Daoy (cell line): ENCODE measurements at places on chromosomes 7 and 10.

DNA sequence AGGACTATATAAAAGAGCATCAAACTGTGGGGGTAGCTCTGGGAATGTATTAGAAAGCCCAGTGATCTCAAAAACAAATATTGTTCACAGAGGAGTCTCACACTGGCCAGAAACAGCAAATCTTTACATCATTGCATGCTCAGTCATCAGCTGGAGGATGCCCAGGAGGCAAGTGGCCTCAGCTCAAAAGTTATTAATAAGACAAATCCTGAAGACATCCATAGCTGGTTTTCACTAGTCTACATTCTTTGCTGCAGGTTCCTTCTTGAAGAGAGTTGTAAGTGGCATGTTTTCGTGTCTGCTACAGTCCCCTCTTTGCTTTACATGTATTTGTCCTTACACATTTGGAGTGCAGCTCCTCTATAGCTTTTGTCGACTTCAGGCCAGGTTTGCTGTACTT, 8.6 kb upstream of the CCDC7 start:
- no peak for DNase-seq

DNA sequence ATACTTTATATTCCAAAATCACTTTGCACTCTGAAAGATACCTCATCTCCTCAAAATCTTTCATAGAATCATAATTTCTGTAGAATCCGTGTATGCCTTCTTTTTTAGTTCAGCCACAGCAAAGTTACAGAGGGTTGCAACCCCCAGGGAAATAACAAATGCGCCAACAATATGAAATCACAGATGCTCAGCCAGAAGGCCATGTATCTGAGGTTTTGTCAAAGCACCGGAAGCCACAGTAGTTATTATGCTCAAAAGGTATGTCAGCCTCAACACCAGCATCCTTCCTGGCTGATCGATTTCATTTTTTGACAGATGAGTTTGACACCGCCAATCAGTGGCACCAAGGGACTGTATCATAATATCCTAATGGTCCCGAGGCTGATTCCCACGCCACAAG, 204.1 kb downstream of the KCNMA1 start:
- DNase-seq, result no peak

DNA sequence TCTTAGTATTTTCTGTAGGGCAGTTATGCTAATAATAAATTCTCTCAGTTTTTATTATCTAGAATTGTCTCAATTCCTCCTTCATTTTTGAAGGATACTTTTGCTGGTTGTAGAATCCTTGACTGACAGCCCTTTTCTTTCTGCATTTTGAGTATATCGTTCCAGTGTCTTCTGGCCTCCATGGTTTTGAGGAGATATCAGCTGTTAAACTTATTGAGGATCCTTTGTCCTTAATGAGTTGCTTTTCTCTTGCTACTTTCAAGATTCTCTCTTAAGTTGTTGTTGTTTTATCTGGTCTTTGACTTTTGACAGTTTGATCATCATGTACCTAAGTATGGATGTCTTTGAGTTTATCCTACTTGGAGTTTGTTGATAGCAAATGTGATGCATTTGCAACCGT, 8.9 kb upstream of the GJC3 start:
- DNase-seq, result no peak

DNA sequence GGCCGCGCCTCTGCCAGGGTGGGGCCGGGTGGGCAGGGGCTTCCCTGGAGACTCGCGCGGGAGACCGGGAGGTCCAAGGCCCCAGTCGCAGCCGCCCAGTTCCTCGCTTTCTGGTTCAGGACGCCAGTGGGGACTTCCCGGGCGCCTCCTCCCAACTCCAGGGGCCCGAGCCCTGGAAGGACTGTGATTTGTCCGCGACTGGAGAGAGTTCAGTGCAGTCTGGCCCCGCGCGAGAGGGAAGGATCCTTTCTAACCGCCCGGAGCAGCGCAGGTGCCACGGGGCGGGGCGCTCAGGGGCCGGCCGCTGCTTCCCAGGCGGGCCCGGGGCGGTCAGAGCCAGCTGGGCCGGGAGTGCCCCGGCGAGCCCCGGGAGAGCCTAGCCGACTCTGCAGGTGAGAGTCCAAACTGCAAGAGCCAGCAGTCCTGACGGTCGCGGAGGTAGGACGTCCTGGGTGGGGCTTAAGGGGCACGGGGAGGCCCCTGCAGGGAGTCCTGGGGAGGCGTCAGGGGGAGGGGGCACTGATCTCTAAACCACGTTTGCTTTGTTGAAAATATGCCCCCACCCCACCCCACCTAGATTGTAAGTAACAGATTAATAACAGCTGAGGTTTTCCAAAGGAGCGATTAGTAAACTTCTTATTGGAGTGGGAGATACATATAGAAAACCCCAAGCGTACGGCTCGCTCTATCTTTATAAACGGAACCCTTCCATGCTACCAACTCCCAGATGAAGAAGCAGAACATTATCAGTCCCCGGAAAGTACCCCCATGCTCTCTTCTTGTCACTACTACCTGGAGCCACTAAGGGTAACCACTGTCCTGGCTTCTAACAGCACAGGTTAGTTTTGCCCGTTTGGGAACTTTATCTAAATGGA, 8.2 kb downstream of the NKX2-3 start:
- no peak for DNase-seq

DNA sequence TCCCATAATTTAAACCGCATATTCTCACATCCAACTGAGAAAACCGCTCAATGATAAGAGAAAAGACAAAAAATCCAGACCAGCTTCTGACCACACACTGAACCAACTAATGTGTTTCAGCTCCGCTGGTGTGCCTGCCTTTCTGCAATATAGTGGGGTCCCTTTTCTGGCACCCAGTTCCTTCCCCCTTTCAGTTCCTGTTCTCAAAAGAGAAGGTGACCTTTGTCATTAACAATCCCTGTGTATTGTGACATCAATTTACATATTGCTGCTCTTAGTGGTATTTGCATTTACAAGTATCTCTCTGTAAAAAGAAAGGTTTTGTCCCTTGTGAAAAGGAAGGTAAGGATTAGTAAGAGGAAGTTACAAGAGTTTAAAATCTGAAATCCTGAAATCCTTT, 1.4 kb downstream of the PPP1R17 start:
- DNase-seq, result no peak

DNA sequence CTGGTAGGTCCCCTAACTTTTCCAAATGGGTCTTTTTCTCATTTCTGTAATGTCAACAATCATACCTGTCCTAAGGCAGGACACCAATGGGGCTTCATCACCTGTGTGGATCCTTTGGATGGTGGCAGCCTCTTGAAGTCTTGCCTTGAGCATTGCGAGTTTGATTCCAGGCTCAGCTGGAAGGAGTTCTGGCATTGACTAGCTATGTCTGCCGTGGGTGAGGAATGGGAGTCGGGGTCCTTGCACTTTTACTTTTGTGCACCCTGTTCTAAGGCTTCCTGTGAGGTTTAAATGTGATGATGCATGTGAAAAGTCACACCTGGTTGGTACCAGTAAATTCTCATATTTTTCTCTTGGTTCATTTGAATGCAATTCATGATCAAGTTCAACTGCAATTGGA, 55.9 kb upstream of the CTBP2 start:
- DNase-seq, result no peak

DNA sequence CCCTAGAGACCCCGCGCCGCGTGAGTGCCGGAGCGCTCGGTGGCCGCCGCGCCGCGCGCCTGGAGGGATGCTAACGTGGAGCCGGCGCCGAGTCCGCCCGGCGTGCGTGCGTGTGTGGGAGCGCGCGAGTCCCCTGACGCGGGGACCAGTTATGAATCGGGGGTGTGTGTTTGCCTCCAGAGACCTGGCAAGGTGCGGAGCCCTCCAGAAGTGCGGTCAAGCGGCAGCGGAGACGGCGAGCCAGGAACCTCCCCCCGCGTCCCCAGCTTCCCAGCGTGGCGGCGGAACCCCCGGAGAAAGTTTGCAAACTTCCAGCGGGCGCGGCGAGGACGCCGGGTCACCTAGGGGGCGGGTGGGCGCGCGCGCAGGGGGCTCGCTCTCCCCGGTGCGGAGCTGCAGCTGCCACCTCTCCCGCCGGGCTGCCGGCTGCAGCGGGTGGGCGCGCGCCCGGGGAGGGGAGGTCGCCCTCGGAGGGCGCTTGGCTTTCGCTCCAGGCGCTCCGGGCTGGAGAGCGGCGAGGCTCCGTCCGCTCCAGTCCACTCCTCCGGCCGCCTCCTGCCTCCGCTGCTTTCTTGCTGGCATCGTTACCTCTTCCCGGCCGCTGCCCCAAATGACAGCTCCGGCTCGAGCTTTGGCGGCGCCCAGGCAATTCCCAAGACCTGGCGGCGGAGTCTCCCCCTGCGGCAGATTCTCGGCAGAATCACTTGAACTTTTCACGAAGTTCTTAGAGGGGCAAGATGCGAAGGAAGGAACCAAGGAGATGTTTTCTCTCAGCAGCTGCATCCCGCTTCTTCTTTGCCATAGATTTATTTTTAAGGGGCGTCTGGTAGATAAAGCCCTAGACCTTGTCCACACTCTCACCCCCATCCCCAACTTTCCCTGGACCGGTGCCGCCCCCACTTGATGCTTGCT, 2.3 kb upstream of the CREB5 start:
- DNase-seq, result peak; percentile 78

DNA sequence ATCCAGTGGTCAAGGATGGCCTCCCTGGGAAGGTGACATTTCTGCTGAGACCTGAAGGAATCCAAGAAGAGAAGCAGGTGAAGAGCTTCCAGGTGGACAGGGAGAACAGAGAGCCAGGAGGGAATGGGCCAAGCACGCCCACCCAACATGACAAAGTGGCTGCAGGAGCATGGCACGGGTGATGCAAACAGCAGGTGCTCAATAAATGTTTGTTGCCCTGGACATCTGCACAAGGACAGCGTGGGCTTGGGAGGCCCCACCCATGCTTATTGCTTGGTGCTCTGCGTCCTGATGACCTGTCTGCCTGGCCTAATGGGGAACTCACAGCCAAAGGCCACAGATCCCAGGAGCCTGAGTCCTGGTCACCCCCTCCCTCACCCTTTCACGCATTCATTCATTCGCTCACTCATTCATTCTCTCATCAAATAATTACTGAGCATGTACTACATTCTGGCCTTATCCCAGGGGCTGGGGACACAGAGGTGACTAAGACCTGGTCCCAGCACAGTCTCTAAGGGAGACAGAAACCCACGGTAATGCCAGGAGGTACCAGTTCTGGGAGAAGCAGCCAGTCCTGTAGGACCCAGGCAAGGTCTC, 13.1 kb downstream of the RHBDD2 start:
- no peak for DNase-seq

- no peak for DNase-seq
Observed at GRCh38 chr7:157890921-157891401, 554.2 kb downstream of the DNAJB6 start.

GRCh38 chr10:125850766-125851731, 27.7 kb downstream of the BCCIP start:
- no peak for DNase-seq

- peak; percentile 24 for DNase-seq
Observed at GRCh38 chr7:112462236-112462635, 12.0 kb downstream of the IFRD1 start.

DNA sequence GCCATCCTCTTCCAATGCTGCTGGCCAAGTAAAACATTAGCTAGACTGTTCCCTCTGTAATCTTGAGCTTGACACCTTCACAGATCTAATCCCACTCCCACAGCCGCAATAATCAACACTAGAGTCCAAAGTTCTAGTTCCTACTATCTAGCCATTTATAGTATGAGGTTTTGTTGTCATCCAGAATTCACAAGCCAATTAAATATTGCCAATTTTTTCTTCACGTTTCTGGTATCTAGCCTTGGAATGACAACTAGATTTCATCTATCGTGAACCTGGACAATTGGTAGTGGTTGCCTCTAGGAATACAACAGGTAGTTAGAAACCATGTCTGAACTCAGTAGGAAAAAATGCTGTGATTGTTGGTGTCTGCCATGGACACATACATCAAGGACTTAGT, 10.4 kb downstream of the WASL start:
- DNase-seq, result no peak
